ENCODE measurements at places on chromosomes 7 and 10.
A peak's percentile ranks its signal among the peaks of the same experiment; 100 is the strongest.

DNA sequence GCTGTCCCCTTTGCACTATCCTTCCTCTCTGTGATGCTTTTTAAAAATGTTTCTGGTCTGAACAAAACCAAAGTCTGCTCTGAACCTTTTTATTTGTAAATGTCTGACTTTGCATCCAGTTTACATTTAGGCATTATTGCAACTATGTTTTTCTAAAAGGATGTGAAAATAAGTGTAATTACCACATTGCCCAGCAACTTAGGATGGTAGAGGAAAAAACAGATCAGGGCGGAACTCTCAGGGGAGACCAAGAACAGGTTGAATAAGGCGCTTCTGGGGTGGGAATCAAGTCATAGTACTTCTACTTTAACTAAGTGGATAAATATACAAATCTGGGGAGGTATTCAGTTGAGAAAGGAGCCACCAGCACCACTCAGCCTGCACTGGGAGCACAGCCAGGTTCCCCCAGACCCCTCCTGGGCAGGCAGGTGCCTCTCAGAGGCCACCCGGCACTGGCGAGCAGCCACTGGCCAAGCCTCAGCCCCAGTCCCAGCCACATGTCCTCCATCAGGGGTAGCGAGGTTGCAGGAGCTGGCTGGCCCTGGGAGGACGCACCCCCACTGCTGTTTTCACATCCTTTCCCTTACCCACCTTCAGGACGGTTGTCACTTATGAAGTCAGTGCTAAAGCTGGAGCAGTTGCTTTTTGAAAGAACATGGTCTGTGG, 11.4 kb upstream of the CSGALNACT2 start:
- no peak for DNase-seq

GRCh38 chr10:107118866-107119265, 45.6 kb downstream of the SORCS1 start:
- no peak for DNase-seq

- no peak for DNase-seq
These were observed 133.5 kb downstream of the TACC2 start for GRCh38 chr10:122122493-122122892.

DNA sequence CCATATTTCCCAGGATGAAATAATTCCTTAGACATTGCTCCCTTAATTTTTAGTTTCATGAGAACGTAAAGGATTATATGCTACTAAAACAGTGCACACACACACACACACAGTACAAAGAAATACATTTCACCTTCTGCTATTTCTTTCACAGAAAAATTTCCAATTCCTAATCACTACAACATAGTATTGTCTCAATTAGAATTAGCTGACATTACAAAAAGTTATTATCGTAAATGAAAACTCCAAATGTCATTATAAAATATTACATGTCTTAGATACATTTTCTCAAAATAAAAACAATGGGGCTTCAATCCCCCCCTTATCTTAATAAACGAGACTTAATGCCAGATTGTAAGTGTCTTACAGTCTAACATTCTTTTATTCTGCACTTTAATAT, 12.3 kb upstream of the RUFY2 start:
- no peak for DNase-seq

- no peak for DNase-seq
These were observed 121.9 kb downstream of the RALA start for GRCh38 chr7:39745320-39745719.

DNA sequence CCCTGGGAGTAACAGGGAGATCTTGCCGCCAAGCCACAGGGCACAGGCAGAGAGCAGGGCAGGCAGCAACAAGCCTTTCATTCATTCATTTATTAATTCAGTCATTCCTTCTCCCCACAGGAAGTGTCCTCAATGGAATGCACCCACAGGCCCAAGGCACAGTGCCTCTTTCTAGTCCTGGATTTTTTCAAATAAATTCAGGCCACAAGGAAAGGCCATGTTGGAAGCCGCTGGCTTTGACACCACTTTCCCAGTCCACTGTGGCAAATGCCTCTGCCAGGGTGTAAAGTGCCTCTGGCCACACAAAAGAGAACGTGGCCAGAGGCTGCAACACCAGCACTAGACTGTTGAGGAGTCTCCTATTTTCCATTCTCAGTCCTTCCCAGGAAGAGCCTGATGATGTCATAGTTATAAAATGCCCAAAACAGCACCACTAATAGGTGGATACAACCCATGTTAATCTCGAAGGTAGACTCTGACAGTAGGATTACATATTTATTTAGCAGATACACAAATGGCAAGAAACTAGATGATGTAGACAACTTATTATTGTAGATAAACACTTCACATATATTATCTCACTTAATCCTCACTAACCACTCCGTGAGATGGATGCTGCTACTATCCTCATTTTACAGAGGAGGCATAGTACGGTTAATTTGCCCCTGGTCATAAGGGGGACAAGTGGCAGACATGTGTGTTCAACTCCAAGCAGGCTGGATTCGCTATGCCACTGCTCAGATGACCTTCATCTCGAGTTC, 5.5 kb downstream of the JAZF1 start:
- DNase-seq = no peak

- DNase-seq = no peak
These were observed 227.1 kb downstream of the MGMT start for GRCh38 chr10:129694184-129694583.

DNA sequence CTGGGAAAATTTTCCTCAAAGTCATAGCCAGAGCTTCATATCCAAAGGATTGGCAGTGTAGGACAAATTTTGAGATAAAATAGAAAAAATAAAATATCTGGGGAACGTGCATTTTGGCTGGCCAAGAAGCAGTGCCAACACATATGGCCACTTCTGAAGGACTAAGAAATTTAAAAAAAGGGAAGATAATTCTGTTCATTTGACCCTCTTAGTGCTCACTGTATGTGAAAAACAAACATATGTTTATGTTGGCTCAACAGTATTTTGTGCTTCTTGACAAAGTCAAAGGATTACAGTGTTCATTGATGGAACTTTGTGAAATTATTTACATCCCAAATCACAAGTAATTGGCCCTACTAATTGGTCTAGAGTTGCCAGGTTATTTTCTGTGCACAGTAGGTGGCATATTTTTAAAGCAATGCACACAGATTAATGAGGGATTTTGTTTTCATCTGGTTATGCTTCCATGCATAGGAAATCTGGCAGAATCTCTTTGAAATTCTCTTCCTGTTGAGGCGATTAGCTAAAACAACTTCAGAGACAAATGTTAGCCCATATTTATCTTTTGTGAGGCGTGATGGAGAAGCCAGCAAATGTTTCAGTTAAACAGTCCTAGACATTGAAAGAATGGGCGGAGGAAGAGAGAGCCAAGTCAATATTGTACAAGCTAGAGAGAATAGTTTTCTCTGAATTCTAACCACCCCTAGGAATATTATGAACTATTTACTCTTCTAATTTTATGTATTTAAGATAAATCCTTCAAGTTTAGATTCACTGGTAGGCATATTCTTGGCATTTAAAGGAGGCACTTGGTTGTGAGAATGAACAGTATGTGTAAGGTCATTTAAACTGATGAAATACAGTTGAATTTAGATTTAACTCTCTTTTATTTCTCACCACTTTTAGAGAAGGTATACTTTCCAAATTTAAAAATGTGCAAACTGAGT, 237.7 kb upstream of the MBL2 start:
- no peak for DNase-seq

GRCh38 chr7:156675721-156676120, 35.1 kb downstream of the RNF32 start:
- DNase-seq = no peak

DNA sequence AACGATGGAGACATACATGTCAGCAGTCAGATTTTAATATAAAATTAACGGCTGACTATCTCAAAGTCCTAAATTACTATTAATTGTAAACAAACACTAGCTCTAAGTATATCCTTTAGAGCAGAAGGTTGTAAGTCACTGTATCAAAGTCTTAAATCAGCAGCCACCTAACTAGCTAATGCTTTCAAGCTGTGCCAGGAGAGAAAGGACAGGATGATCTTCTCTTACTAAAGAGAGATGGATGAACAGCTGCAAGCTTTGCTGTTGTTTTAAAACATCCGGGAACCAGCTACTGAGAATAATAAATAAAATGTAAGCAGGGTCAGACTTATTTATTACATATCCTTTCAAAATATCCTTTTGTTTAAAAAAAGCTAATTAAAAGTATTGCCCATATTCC, 24.0 kb upstream of the ABLIM1 start:
- no peak for DNase-seq

- no peak for DNase-seq
These were observed 40.0 kb downstream of the CLIP2 start for GRCh38 chr7:74329225-74329624.

- no peak for DNase-seq
These were observed 797 bp upstream of the STMP1 start for GRCh38 chr7:135661311-135662122.

GRCh38 chr10:27138277-27138676, 15.9 kb downstream of the YME1L1 start:
- no peak for DNase-seq

- no peak for DNase-seq
These were observed 8.5 kb upstream of the DGKB start for GRCh38 chr7:14911077-14911476.

- DNase-seq = no peak
These were observed 170.8 kb downstream of the DNAJC1 start for GRCh38 chr10:21832821-21833130.

DNA sequence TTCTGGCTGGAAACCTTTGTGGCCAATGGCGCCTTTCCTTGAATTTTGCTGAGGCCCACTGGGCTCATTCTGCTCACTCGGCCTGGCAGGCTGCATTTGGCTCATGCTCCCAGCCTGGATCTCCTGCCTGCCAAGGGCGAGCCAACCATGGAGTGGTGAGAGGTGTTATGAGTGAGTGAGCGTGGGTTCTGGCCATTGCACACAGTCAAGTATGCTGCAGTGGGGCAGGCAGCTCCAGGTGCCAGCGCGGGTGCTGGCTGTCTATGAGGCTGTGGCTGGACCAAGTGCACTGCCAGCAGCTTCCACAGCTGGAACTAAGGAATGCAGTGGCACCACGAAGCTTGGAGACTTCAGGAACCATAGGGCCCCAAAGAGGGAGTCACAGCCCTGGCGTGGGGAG, 42.2 kb upstream of the TUBB8 start:
- DNase-seq = no peak

- DNase-seq = no peak
These were observed 32.4 kb downstream of the CRHR2 start for GRCh38 chr7:30649717-30650420.

DNA sequence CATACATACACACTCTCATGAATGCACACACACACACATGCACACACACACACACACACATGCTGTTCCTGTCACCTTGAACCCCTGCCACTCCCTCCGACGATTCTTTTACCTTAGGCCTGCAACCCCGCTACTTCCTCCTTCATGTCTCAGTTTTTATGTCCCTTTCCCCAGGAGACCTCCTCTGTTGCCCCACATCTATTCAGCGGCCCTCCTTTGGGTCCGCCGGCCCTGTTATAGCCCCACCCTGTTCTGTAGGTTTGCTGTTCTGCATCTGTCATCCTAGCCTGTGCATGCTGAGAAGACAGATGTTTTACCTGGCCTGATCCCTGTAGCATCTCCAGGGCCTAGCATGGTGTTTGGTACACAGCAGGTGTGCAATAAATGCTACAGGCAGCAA, 161.6 kb upstream of the PCBD1 start:
- no peak for DNase-seq

GRCh38 chr7:50449881-50450589, at the start of gene FIGNL1:
TSS of gene FIGNL1 (minus strand) at chr7:50450350. CDS start at chr7:50447287, 3,063 bp downstream.
- peak; percentile 50 for DNase-seq

- DNase-seq = no peak
These were observed 8.4 kb downstream of the ZNF862 start for GRCh38 chr7:149846436-149847046.

DNA sequence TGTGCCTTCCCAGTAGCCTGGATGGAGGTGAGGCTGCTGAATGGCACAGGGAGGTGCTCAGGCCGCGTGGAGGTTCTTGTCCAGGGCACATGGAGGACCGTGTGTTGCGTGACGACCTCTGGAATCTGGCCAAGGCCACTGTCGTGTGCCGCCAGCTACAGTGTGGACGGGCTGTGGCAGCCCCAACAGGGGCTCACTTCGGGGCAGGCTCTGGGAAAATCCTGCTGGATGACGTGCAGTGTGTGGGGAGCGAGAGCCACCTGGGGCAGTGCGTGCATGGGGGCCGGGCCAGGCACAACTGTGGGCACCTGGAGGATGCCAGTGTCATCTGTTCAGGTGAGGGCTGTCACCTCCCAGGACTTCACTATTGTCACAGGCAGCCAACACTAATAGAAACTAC, 50.2 kb upstream of the C10orf120 start:
- DNase-seq = no peak

GRCh38 chr10:60952846-60953220, 8.8 kb upstream of the RHOBTB1 start:
- no peak for DNase-seq

GRCh38 chr7:138316421-138317043, 143.5 kb upstream of the TRIM24 start:
- no peak for DNase-seq

GRCh38 chr7:50368366-50368765, 63.9 kb downstream of the IKZF1 start:
- no peak for DNase-seq

GRCh38 chr10:82245906-82246560, 371.0 kb downstream of the NRG3 start:
- no peak for DNase-seq

- DNase-seq = no peak
These were observed 82.6 kb upstream of the ABCB5 start for GRCh38 chr7:20532890-20533289.

- peak; percentile 80 for DNase-seq
These were observed 154.5 kb upstream of the LYZL2 start for GRCh38 chr10:30783939-30784501.

GRCh38 chr10:29725133-29725720, 90.5 kb upstream of the SVIL start:
- no peak for DNase-seq

DNA sequence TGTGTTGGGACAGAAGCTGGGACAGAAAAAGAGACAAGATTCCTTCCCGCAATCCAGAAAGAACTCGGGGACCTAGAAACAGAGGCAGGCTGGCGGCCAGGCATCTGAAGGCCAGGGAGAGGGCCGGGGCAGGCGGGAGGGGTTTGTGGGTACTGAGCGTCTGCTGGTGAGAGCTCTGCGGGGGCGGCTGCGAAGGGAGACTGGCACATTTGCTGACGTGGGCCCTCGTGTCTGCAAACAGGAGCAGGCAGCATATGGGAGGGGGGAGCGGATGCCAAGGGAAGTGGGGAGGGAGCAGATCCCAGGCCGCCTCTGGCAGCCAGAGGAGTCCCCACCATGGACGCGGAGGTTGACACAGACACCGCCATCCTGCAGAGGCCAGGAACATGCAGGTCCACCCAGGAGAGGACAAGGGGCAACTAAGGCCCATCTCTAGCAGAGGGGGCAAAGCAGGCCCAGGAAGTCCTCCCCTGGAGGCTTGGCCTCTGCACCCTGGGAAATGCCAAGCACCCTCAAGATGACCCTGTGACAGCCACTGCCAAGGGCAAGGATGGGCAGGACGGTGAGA, 32.2 kb downstream of the KCNH2 start:
- no peak for DNase-seq

- DNase-seq = no peak
These were observed 44.5 kb downstream of the DIP2C start for GRCh38 chr10:644943-645334.

Data from progenitor cell of endocrine pancreas (in vitro differentiated cells).